Stimulated activated naive CD4-positive, alpha-beta T cell treated with Interleukin-2 at 50 U/mL for 16 hours (primary cell): ENCODE measurements at places on chromosomes 3 and 15.

DNA sequence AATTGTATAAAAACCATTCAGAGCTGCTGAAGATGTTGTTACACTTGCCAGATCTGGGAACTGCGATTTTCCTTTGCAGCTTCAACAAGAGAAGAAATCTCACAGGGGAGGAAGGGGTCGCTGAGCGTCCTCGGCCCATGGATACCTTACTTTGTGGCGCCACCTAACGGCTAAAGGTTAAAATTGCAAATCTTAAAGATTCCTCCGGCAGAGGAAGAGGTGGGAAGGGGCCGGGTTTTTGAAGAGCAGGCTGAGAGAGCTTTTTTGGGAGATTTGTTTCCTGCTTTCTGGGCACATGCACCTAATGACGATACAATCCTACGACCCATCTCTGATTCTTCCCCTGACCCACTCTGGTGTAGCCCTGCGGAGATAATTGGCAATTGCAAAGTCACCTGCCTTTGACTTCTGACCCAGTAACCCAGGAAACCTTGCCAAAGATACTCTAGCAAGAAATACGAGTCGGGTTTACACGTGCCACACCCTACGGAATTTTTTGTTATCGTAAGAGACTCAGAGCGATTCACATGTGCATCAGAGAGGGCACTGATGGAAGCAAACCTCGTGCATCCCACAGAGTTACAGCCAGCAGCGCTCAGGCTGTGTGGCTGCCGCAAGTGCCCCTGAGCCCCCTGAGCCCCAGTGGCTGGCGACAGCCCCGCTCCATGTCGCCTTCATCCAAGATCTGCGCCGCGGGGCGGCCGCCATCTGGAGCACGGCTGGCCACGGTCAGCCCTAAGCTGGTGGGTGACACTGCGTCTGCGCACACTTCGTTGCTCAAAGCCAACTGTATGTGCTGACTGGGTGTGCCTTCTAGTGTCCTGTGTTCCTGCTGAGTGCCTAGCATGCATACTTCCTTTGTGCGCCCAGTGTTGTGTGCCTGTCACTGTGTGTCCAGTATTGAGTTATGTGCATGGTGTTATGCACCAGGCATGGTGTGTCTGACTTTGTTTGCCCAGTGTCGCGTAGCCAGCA, 55.2 kb upstream of the CHRNA7 start:
- no peak for DNase-seq

- no peak for DNase-seq
Measured at GRCh38 chr3:64141476-64141875, 83.8 kb downstream of the PRICKLE2 start.

DNA sequence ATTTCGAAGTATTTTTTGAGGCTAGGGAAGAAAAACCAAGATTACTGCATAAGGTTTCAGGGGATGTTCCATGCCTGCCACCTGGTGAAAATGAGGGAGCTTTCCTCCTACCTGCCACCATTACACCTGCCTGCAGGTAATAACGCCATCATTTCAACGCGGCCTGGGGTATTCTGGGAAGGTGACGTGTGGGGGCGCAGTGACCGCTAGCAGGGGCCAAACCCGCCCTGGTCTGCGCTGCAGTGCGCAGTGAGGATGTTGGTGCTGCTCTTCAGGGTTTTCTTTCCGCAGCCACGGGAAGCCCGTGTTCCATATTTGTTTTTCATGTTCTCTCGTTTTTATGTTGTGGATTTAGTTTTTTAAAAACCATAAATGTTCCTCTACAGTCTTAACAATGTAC, 37.4 kb upstream of the SNRPN start:
- DNase-seq: no peak

- DNase-seq: no peak
Measured at GRCh38 chr3:136914739-136915138, 43.0 kb upstream of the IL20RB start.

GRCh38 chr3:146142757-146143156, 18.2 kb downstream of the PLOD2 start:
- DNase-seq: no peak

- DNase-seq: no peak
Measured at GRCh38 chr15:44716983-44717602, 5.8 kb downstream of the B2M start.

GRCh38 chr3:114994554-114995341, 152.3 kb downstream of the ZBTB20 start:
- no peak for DNase-seq

- no peak for DNase-seq
Measured at GRCh38 chr15:33722005-33722672, 246.2 kb upstream of the CHRM5 start.
